ENCODE measurements at places on chromosomes 1 and 21.

DNA sequence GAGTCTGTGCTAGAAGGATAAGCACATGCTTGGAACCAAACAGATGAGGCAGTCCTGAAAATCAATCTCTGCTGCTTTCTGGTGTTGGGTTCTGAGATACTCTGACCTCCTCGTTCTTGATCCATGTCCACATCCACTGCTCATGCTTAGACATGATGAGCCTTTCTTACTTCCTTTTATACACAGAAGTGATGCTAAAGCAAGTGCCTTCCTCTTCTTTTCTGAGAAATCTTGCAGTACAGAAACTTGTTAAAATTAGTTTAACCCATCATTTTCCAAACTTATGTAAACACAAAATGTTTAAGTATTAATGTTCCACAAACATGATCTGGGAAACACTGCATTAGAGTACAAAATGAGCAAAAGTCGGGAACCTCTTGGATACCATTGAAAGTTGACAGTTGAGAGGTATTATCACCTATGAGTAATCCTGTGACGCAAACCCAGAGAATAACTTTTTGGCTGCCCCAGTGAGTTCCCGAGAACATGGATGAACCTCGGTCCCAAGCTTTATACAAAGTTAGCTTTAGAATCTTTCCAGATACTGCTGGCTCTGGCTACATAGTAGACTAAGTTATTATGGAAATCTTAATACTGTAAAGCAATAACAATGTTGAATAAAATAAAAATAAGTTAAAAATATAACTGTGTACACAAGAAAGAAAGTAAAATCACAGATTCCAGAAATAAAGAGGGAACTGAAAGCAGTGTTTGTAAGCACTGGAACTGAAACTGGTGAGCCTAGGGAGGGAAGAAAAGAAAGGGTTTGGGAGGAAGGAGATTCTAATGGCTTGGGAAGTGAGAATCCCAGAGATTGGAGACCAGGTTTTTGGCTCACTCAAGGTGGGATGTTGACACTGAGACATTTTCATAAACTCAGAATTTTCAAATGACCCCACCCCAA is 429.3 kb upstream of the RUNX1 start:
- DNase-seq: no peak

DNA sequence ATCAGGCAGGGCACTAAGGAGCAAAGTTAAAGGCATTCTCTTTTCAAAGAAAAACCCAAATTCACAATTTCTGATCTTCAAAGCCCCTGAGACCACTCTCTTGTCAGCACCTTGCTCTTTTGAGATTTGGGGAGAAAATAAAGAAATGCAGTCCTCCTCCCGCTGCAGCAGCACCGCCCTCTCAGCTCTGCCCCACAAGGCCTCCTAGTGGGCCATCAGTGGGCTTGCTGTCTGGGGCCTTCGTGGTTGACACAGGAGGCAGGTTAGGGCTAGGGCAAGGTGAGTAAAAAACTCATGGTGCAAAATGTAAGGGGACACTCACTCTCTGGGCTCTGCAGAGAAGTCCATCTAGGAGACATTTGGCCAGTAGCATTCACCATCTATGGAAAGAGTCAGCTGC is 67.4 kb upstream of the CTTNBP2NL start:
- DNase-seq: no peak

DNA sequence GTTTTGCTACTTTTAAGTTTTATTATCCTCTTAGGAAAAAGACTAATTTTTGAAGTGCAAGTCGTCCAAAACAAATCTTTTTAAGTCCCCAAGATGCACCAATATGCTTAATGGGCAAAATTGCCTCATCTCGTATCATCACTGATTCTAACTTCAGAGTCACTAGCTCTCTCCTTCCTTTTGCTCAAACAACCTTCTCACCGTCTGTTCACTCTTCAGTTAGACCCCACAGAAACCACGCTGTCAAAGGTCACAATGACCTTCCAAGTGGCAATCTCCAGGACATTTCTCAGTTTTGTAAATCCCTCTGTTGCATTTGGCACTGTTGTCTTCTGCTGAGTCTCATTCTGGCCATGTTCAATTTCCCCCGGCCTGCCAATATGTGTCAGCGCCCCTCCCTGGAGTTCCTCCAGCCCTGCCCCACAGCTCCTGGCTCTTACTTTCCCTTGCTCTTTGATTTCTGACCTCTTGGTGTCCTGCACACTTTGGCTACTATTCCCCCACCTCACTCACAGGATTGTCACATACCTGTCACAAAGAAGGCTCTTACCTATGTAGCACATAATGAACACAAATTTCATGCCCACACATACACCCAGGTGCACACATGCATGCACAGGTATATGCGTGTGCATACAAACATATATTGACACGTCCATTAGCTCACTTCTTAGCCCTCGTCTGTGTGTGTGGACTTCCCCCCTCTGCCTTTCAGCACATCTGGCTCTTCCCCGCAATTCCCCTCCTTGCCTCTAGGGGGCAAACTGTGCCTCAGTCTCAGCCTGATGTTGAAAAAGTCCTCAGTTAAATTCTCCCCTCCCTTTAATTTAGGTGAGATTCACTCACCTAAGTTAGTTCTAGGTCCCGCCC is 354.0 kb upstream of the DUSP10 start:
- no peak for DNase-seq

DNA sequence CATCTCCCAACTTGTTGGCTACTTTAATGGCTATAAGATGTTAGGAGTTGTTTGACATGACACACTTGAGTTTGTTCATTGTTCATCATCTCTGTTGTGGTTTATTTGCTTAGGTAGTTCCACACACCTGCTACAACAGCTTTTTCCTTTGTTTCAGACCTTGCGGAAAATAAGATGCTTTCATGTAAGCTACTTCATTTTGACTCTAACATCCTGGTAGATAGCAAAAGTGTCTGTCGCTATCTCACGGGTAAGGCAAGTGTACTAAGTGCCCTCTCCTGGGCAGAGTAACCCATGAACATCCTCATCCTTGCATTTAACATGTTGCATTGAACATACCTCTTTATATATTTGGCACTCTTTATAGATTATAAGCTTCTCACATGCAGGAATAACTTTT is 1.6 kb upstream of the OR10T2 start:
- no peak for DNase-seq

DNA sequence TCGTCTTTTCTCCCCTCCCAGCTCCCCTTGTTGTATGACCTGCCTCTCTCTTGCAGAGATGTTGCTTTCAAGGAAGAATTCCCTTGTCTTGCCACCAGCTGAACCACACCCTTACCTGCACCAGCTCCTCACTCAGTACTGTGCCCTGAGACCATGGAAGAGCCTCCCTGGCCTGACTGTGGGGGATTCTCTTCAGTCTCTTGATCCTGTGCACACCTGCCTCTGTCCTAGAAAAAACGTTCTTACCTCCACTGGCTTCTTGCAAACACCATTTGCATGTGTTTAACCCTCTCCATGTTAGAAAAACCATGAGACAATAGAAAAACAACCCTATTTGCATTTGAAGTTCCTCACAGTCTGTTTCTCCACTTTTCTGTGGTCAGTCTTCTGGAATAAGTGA is 43.3 kb upstream of the FCRL4 start:
- DNase-seq: no peak

- no peak for DNase-seq
These were observed at the start of gene PTPN22 for GRCh38 chr1:113871597-113872113. Gene PTPN22 (minus strand): TSS chr1:113871712.

- no peak for DNase-seq
These were observed 211.7 kb upstream of the UBE2U start for GRCh38 chr1:63991685-63992084.

DNA sequence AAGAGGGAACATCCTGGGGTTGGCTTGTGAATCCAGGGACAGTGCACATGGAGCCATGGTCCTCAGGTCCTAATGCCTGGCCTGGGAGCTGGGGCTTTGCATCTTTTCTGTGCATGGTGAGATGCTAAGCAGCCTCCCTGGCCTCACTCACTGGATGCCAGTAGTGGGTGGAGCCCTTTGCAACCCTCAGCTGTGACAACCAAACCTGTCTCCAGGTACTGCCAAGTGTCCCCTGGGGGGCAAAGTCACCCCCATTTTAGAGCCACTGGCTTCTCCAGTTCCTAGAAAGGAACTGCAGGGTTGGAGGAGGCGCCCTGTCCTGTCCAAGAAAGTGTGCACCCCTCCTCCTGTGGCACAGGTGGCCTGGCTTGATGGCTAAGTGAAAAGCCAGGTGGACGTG is 44.6 kb upstream of the GRIK3 start:
- DNase-seq: no peak

GRCh38 chr1:43878854-43879253 is 54.7 kb upstream of the ARTN start:
- peak; percentile 59 for DNase-seq

Data from NCI-H1436 (cell line).